Lower leg skin (tissue), 4 donors: ENCODE measurements at places on chromosomes 12 and 14.
A peak's percentile ranks its signal among the peaks of the same experiment; 100 is the strongest.

DNA sequence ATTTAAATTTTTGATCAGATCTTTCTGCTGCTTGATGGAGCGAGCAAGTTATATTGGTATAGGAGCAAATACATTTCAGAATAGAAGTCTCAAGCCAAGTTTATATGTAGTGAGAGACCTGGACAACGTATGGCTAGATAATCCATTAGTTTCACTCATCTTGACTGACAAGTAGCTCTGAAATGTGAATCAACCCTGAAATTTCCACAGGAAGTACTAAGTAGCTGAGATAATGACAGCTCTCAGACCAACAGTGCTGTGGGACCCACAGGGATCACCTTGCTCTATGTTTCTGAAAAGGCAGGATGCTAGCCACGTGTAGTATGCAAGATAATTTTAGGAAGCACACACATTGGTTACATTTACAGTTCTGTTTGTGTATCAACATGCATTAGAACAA, 258.6 kb upstream of the FOXN3 start:
- no peak for DNase-seq

DNA sequence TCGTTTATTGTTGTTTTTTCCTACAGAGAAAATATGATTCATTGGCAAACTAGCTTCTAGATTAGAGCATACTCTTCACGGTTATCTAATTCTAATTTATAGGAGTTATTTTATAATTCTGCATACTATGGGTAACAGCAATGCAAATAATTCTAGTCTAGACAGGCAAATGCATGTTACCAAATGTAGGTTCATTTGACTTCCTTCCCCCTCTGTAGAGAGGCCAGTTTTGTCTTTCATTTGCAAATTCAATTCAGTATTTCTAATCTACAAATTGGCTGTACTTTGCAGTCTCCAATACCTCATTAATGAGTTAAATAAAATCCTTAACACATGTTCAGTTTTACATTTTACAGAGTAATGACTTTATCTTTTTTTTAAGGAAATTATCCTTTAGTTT, 4.2 kb downstream of the LGMN start:
- no peak for DNase-seq

- no peak for DNase-seq
Measured at GRCh38 chr14:86420131-86420530, 890.2 kb downstream of the FLRT2 start.

GRCh38 chr14:83342590-83342989, 1808.9 kb upstream of the SEL1L start:
- DNase-seq = peak; percentile 34

DNA sequence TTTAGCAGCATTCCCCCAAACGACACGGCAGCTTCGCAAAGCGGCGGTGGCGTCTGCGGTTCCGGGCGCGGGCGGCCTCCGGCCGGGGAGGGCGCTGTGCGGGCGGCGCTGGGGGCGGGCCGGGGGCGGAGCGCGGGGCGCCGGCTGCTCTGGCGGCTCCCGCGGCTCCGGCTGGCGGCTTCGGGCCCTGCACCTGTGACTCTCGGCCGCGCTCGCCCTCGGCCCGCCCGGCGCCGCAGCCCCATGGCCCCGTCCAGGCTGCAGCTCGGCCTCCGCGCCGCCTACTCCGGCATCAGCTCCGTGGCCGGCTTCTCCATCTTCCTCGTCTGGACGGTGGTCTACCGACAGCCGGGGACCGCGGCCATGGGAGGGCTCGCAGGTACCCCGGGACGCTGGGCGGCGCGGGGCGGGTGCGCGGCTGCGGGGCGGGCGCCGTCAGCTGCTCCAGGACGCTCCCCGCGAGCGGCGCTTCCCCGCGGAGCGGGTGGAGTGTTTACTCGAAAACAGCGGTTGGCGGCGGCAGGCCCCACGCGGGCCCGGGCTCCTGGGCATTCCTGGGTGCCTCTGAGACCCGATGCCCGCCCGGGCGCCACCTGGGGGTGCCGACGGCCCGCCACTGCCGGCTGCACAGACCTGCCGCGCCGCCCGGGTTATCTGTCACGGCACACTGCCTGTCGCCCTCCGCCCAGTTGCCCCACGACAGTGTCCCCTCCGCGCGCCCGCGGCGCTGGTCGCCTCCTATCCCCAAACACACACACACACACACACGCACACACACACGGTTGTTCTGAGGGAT, at the start of gene SLC48A1:
SLC48A1 (plus strand) TSS at position 177 of the 796 bp plus-strand sequence; CDS start at position 244, 67 bp downstream.
- DNase-seq = peak; percentile 94

DNA sequence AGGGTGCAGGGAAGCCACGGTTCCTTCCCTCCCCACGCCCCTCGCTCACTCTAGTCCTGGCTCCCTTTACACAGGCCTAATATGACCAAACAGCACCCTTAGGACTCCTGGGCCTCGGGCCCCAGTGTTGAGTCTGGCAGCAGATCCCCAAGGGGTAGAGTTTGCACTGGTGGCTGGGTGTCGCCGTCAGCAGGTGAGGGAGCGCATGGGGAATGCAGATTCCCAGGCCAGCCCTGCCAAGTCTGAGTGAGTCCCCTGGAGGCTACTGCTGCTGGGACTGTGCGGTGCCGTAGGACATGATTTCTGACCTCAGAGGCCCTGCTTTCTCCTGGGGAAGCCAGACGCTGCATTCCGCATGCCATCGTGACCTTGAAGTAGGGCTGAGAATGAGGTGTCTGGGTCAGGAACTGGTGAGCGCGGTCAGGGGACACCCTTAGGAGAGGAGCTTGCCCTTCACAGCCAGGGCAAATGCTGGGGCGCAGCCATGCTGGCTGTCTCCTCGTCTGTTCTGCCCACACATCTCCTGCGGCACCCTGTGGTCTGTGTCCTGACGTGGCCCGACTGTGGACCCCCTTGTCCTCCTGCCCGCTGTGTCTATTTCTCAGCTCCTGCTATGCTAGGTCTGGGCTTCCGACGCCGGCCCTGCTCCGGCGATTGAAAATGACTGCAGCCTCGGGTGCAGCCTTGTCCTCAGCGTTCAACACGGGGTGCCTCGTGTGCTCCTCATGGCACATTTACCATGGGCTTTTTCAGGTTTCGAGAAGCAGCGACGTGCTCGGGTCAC, 37.6 kb upstream of the PRMT8 start:
- DNase-seq = no peak

- DNase-seq = no peak
Measured at GRCh38 chr12:49292729-49293055, 2.3 kb upstream of the PRPH start.

DNA sequence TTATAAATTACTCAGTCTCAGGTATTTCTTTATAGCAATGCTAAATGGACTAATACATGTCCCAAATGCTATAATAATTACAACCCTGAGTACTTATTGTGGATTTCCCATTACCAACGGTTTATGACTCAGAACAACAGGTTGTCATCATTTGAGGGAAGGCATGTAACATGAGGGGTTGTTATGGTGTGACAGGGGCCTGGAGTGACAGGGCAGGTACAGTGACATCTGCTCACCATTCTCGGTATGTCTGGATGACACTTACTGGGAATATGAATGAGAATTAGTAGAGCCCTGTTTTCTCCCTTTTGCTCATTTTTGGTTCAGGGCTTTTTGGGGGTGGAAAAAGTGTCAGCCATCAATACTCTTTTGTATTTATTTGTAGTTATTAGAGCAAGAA, 36.2 kb upstream of the FERMT2 start:
- DNase-seq = no peak

DNA sequence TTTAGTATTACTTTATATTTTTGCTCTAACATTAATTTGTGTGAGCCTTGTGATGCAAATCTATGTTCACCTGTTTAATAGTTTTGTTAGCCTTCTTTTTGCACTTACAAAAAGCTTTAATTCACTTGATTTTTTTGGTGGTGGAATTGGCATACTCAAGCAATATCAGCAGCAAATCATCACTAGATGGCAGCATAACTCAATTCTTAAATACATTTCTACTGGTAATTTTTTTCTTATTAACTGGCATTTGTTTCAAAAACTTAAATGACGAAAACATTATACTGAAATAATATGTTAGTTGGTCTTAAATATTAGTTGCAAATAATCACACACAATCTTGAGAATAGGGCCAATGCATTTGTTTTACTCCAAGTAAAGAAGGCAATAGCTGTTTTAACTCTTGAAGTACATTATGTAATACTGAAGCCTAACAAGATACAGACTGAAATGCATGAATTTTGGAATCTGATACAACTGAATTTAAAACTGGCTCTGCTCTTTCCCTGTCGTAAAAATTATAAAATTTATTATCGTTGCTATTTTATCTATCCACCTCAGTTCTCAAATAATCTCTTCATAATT, 151.5 kb downstream of the ATXN7L3B start:
- no peak for DNase-seq

DNA sequence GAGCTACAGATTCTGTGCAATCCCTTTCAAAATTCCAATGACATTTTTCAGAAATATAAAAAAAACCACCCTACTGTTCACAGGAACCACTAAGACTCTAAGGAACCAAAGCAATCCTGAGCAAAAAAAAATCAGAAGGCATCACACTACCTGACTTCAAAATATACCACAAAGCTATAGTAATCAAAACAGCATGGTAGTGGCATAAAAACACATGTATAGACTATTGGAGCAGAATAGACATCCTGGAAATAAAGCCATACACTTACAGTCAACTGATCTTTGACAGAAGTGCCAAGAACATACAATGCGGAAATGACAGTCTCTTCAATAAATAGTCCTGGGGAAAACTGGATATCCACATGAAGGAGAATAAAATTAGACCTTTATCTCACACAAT, 56.5 kb downstream of the EGLN3 start:
- DNase-seq = no peak

DNA sequence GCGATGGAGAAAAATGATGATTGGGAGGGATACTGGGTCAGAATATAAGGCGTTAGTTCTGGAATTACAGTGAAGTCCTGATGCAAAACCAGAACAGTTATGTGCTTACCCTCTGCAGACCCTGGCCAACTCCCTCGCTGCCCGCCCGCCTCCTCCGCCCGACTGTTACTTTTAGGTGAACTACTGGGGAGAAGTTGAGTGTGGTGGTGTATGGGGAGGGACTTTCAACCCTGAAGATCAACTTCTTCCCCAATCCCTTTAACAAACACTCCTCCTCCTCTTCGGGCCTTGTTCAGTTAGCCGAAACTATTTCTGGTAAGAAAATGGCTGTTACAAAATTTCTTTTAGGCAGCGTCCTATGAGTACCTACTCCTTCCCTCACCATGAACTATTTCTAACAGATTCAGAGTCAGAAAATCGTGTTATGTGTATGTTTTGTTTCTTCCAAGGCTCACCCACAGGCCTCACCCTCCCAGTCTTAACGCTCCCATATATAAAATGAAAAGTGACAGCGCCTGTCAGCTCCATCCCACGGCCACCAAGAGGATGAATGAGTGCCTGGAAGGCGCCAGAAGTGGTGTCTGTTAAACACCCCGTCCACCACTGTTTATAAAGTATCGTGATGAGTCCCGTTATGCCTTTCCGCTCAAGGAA, 1.3 kb downstream of the FBXO33 start:
- DNase-seq = no peak

DNA sequence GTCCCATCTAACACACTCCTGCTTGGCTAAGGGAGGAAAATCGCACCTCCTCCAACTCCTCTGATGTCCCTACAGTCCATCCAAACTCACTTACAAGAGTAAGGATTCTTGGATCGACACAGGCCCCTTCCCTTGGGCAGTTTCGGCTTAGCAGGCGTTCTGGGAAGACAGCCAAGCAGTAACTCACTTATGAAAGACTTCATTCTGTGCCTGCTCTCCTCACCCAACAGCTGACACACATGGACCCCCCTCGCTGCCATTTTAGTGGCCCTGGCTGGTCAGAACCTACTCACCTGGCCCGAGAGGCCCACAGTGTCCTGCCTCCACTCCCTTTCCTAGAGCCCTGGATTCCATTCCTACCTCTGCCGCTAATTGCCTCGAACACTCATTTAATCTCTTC, 52.3 kb upstream of the BCL2L14 start:
- peak; percentile 40 for DNase-seq

- DNase-seq = no peak
Measured at GRCh38 chr14:53531156-53531555, 378.0 kb upstream of the DDHD1 start.

- no peak for DNase-seq
Measured at GRCh38 chr14:31029016-31029970, 3.1 kb upstream of the STRN3 start.

DNA sequence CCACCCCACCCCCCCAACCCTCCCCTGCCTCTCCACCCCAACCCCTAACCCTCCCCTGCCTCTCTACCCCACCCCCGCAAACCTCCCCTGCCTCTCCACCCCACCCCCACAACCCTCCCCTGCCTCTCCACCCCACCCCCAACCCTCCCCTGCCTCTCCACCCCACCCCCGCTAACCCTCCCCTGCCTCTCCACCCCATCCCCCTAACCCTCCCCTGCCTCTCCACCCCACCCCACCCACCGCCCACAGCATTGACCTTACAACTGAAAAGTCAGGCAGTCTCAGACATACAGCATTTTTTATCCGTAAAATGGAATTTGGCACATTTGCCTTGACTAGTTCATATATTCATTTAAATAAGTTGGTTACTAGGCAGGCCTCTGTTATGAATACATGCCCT, 38.6 kb upstream of the ACTN1 start:
- no peak for DNase-seq

DNA sequence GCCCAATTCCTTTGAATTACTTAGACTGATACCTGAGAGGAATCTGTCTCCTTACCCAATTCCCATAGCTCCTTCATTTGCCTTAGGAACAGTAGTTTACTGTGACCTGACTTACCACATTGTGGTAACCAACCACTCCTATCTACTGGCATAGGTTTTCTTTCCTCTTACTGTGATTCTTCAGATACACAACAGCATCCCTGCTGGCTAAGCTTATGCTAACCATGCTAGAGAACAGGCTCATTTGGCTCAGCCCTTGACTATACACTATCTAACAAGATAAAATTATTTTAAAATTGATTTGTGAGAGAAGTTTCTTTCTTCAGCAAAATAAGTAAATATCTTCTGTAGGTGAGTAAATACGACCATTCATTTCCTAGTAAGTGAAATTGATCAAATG, 320.4 kb upstream of the DDHD1 start:
- DNase-seq = no peak
